ENCODE measurements at places on chromosomes 11 and 22.

DNA sequence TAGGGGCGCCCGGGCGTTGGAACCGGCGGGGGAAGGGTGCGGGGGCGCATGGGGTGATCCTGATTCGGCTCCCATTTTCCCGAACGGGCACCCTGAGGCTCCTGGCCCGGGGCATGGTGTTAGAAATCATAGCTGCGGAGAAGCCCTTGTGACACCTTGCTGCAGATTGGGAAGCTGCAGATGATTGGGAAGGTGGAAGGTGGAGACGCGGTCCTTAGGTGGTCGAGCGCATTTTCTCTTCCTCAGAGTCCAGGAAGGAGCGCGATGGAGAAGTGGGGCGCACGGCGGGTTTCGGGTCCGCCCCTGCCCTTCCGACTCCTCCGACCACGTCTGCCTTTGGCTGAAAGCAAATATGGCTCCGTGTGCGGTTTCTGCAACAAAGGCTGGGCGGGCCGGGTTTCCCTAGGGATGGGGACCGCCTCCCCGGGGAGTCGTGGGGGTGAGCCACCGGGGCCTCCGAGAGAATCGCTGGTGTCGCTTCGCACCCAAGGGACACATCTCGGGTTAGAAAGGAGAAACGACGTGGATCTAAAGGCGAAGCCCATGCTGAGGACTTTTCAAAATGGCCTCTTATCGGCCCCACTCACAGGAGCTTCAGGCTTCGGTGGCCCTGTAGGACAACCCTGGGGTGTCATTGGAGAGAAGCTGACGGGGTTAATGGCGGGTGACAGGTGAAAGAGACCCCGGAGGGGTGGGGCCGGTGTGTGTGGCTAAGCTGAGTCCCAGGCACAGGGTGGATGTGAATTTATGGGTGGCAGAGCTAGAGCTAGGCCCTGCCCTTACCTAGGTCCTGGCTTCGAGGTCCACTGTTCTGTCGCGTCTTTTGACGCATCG lies 707 bp upstream of the FTH1 start:
- H3K27ac ChIP-seq: peak overlapping the region; percentile 99
- peaks cover 28% of the 10 kb centered on the region for H3K36me3 ChIP-seq
- DNase-seq: peak; percentile 65
- H3K4me3 ChIP-seq: peak overlapping the region; percentile 82
- H3K4me1 ChIP-seq: peaks cover 36% of the 10 kb centered on the region

DNA sequence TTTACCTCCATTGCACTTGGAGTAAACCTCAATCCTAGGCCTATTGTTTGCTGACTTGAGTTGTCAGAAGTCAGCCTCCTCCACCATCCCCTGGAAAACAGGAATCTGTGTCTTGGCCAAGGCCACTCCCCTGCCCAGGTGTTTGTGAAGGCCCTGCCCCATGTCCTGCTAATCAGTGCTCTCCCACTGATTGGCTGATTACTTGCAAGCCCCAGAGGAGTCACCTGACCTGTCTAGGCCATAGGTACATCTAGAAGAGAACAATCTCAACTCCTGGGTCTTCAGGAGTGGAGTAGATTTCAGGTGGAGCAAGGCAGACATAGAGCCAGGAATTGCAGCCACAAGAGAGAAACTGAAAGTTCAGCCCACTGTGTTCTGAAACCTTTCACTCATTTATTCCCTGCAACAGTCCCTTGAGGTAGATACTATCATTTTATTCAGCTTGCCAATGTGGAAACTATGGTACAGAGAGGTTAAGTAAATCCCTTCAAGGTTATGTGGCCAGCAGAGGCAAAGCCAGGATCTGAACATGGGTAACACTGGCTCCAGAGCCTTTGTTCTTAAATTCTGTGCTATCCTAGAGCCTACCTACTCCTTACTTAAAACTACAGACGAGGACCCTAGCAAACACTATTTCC lies 10.4 kb downstream of the OAF start:
- H3K4me3 ChIP-seq: no peak overlapping the region
- H3K36me3 ChIP-seq: no peaks in the 10 kb centered on the region
- DNase-seq: peak; percentile 78

- H3K4me1 ChIP-seq: no peaks in the 10 kb centered on the region
- DNase-seq: no peak
- H3K4me3 ChIP-seq: no peak overlapping the region
Measured at GRCh38 chr11:124167826-124168231, 15.3 kb upstream of the OR10D3 start.

- no peaks in the 10 kb centered on the region for H3K36me3 ChIP-seq
- no peak overlapping the region for H3K4me3 ChIP-seq
Measured at GRCh38 chr11:116725434-116726221, 47.2 kb downstream of the BUD13 start.

DNA sequence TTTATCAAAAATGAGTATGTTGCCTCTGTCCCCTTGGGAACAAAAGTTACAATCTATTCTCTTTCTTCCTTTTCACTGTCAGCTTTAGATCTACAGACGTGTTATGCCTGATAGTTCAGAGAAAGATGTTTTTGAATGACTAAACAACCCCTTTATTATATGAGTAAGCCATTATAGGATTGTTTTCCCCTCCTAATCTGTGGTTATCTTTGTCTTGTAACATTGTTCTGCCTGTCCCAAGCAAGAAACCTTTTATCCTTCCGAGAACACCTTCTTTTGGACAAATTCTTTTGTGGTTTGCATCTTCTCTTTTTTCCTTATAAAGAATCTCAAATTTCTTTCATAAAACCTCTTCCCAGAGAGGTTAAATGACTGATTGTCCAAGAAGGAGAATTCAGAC lies 208.4 kb downstream of the DDX10 start:
- H3K4me3 ChIP-seq: no peak overlapping the region
- H3K4me1 ChIP-seq: no peaks in the 10 kb centered on the region
- no peaks in the 10 kb centered on the region for H3K36me3 ChIP-seq
- no peak overlapping the region for H3K27ac ChIP-seq
- no peak for DNase-seq

DNA sequence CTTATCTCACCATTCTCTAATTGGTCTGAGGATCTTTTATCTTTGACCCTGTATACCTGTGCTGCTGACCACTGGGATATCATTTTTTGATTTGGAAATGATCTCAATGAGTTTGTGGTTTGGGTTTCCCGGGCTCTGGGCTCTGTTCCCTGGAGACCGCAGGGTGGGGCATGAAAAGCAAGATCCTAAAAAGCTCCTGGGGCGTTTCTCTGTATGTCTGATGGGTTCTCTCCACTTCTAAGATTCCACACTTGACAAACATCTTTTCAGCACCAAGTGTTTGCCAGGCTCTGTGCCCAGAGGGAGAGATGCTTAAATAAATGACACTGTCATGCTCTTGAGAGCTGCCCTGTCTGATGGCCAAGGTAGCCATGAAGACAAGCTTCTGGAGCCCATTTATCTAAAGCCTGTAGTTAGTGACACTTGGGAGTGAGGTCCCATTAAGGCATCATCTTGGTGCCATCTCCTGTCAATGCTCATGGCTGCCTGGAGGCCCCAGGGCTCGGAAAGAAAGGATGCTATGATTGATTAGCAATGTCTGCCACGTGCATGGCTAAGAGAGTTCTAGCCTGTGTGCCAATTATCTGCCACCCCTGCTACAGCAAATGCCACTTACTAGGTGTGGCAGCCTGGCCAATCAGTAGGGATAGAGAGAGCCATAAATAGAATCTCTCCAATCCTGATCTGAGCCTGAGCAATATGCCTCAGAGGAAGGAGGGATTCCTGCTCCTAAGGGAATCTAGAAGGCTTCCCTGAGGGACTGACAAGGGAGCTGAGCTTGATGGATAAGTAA lies 531.6 kb downstream of the MN1 start:
- no peaks in the 10 kb centered on the region for H3K36me3 ChIP-seq
- H3K4me1 ChIP-seq: no peaks in the 10 kb centered on the region
- peaks cover 9% of the 10 kb centered on the region for H3K27me3 ChIP-seq
- H3K27ac ChIP-seq: no peak overlapping the region
- no peak for DNase-seq

- no peak overlapping the region for H3K4me3 ChIP-seq
- H3K27me3 ChIP-seq: no peaks in the 10 kb centered on the region
- no peaks in the 10 kb centered on the region for H3K4me1 ChIP-seq
- DNase-seq: no peak
- H3K36me3 ChIP-seq: no peaks in the 10 kb centered on the region
Measured at GRCh38 chr22:41030891-41031290, 61.5 kb upstream of the EP300 start.

DNA sequence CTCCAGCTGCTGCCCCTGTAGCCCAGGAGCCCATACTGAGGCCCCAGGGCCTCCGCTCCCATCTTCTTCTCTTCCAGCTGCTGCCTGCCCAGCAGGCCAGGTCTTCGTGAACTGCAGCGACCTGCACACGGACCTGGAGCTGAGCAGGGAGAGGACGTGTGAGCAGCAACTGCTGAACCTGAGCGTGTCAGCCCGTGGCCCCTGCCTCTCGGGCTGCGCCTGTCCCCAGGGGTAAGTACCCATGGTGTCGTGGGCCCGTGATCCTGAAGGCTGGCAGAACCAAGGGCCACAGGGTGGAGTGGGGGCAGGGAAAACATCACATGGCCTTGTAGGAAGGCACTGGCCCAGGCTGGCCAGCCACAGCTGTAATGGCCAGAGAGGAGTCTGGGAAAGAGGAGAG lies 31.2 kb downstream of the OTOG start:
- H3K36me3 ChIP-seq: no peaks in the 10 kb centered on the region
- no peaks in the 10 kb centered on the region for H3K27me3 ChIP-seq
- H3K27ac ChIP-seq: no peak overlapping the region
- no peak for DNase-seq

- H3K27me3 ChIP-seq: no peaks in the 10 kb centered on the region
- H3K27ac ChIP-seq: no peak overlapping the region
- no peak overlapping the region for H3K4me3 ChIP-seq
- DNase-seq: no peak
Measured at GRCh38 chr11:113189909-113190667, 124.3 kb upstream of the TTC12 start.

DNA sequence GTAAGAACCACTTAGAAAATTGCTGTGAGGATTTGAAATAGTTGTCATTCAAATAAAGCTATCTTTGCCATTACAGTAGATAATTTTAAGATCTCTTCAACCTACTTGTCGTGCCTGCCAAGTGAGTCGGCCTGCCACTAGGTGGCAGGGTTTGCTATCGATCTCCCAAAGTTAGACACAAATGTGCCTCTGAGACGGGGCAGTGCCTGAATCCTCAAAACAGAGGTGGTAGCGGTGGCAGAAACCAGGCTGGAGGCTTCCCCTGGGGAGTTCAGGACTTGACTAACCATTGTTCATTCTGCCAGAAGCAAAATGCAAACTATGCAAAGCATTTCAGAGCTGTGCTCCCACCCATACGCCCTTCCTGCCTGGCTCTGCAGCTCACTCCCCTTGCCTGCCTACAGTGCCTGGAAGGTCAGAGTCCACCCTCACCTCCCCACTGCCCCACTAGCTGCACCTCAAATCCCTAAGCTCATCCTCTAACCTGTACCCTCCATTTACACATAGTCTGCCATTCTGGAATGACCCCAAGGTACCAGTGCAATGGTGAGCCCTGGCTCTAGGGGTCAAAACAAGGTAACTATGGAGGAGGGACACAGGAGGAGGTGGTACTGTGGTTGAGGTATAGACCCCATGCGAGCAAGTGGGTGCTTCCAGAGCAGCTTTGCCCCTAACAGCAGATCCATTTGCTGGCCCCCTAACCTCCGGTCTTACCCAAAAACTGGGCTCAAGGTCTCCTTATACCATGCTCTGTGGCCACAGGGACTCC lies 82.1 kb downstream of the C11orf58 start:
- no peak overlapping the region for H3K4me3 ChIP-seq
- no peaks in the 10 kb centered on the region for H3K36me3 ChIP-seq
- H3K27ac ChIP-seq: no peak overlapping the region
- DNase-seq: peak; percentile 80

DNA sequence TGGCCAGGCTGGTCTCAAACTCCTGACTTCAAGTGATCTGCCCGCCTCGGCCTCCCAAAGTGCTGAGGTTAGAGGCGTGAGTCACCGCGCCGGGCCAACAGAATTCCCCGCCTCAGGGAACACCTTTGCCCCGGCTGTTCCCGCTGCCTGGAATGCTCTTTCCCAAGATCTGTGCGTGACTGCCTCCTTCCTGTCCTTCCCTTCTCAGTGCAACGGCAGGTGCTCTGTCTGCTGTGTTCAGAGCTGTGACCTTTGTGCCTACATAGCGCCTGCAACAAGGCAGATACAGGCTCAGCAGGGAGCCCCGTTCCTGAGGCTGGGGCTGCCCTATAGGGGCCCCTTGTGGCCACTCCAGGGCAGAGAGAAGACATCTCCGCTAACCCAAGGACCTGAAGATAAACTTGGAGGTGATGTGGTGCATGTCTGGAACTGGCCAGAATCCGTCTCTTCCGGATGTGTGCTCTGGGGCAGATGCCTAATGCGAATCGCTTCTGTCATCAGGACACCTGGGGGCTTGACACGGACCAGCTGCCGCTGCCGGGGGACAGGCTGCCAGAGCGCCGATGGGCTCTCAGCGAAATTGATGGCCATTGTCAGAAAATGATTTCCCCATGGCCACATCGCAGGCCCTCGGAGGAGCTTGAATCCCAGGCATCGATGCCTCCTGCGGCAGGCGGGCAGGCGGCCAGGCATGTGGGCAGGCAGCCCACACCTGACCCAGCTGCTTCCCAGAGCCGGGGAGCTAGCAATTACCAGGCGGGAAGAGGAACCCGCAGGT lies 43.5 kb upstream of the TCF20 start:
- peak; percentile 87 for DNase-seq
- peaks cover 19% of the 10 kb centered on the region for H3K4me1 ChIP-seq
- H3K27ac ChIP-seq: peak overlapping the region; percentile 82
- H3K36me3 ChIP-seq: no peaks in the 10 kb centered on the region
- H3K4me3 ChIP-seq: no peak overlapping the region
- H3K27me3 ChIP-seq: no peaks in the 10 kb centered on the region

GRCh38 chr11:12017865-12018453 lies 9.5 kb upstream of the DKK3 start:
- H3K36me3 ChIP-seq: no peaks in the 10 kb centered on the region
- no peak overlapping the region for H3K4me3 ChIP-seq
- H3K27me3 ChIP-seq: no peaks in the 10 kb centered on the region
- H3K4me1 ChIP-seq: peaks cover 6% of the 10 kb centered on the region
- DNase-seq: no peak

- H3K4me3 ChIP-seq: no peak overlapping the region
- peaks cover 42% of the 10 kb centered on the region for H3K27me3 ChIP-seq
- H3K36me3 ChIP-seq: no peaks in the 10 kb centered on the region
- H3K4me1 ChIP-seq: no peaks in the 10 kb centered on the region
Measured at GRCh38 chr22:19678949-19679521, 35.3 kb upstream of the SEPTIN5 start.

DNA sequence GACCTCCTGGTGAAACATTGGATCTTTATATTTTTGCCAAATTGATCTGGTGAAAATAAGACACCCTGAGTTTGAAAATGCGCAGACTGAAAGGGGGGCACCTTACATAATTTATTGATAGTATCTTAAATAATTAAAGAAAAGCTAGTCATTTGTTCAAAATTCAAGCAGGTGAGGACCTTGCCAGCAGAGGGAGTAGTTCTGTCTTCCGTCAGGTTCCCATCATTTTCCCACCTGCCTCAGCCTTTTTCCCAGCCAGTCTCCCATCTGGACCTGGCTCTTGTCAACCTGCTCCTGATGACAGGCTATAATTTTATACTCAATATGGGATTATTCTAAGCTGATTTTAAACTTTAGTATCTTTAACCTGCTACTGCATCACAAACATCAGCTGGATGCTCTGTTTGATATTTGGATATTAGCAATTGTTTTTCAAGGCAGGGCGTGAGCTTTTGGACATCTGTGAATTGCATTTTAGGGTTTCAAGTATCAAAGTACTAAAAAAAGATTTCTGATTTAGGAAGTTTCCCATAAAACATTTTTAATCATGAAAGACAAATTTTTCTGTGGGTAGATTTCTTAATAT lies 132.0 kb downstream of the ELP4 start:
- DNase-seq: peak; percentile 8
- no peaks in the 10 kb centered on the region for H3K36me3 ChIP-seq
- no peak overlapping the region for H3K4me3 ChIP-seq
- no peaks in the 10 kb centered on the region for H3K27me3 ChIP-seq
- H3K27ac ChIP-seq: no peak overlapping the region

Measured in transverse colon (tissue), 4 donors.